ENCODE measurements at places on chromosomes 4 and X.
A peak's percentile ranks its signal among the peaks of the same experiment; 100 is the strongest.

GRCh38 chr4:48778431-48779094 lies 1.5 kb downstream of the FRYL start:
- DNase-seq = no peak

GRCh38 chrX:53122013-53122412 lies 28.1 kb downstream of the KANTR start:
- DNase-seq = no peak

- DNase-seq = peak; percentile 58
Measured at GRCh38 chrX:2828344-2828958, at the start of gene GYG2. GYG2 (plus strand) TSS chrX:2828930; CDS start chrX:2830189, 1,259 bp downstream.

GRCh38 chr4:88202443-88202842 lies 44.0 kb upstream of the ABCG2 start:
- no peak for DNase-seq

DNA sequence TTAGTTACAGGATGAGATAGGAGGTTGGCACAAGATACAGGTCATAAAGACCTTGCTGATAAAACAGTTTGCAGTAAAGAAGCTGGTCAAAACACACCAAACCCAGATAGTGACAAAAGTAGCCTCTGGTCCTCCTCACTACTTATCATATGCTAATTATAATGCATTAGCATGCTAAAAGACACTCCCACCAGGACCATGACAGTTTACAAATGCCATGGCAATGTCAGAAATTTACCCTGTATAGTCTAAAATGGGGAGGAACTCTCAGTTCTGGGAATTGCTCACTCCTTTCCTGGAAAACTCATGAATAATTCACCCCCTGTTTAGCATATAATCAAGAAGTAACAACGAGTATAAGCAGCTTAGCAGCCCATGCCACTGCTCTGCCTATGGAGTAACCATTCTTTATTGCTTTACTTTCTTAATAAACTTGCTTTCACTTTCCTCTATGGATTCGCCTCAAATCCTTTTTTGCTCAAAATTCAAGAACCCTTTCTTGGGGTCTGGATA lies 1254.4 kb downstream of the PCDH7 start:
- DNase-seq = no peak

All from left hindlimb (tissue), 1 donor.